ENCODE measurements at places on chromosomes 1 and 21.

DNA sequence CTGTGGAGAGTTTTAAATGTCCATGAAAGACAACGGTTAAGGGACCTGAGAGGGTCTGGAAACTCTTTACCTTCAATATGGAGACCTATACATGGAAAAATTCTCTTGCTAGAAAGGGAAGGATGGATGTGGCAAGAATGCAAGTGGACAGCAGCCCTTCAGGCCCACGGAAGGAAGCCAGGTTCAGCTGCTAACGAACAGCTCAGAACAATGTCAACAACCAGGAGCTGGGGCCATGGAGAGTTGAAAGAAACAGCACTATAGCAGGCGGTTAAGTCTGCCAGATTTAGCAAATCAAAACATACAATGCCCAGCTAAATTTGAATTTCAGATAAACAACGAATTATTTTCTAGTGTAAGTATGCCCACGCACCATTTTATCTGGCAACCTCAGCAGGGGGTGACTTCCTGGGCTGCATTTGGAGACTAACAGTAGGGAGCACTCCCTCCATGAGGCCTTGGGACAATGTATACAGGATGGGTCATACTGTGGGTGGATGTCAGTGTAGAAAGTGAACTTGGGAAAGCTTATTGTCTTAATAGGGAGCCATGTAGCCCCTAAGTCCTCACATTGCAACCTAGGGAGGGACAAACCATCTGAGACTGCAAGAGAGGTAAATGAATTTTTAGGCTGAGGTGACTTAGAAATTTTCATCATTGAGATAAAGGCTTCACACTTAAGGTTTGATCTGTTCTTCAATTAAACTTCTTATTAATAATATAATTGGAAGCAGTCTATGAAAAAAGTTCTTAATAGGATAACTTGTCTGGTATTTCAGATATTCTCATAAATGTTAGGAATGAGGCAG, 7.8 kb upstream of the H3-3A start:
- no peak for DNase-seq

DNA sequence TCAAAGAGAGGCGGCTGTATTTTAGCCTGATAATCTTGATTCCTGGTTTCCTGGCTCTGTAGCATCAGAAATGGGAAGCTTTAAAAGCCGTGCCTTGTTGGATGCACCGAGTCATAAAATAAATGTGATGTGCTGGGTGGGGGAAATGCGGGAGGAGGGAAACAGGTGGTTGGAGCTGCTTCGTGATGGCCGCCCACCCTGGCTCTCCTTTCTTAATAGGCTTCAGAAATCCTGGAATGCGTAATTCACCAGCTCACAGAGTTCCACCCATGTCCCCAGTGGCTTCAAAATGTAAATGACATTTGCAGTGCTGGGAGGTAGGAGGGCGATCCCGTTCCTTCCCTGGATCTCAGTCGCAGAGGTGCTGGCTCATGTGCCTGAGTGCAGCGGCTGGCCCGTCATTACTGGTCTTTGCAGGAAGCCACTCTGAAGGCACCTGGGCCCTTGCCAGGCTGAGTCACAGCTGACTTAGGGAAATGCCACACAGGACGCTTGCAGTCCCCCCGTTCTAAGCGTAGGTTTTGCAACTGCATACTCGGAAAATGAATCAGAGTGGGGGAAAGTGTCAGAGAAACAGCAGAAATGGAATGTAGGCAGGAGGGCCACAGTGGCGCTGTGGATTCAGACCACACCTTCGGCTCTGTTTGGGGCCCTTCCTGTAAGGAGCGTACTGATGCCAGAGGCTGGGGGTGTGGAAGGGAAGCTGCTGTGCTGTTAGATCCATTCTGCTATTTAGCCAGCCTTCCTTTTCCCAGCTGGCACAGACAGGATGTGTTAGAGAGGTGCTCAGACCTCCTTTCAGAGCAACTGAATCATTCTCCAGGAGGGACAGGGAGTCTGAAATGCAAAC, 37.6 kb downstream of the GALNT2 start:
- DNase-seq = no peak

- DNase-seq = no peak
Observed at GRCh38 chr21:31683029-31683428, 23.5 kb downstream of the SOD1 start.

DNA sequence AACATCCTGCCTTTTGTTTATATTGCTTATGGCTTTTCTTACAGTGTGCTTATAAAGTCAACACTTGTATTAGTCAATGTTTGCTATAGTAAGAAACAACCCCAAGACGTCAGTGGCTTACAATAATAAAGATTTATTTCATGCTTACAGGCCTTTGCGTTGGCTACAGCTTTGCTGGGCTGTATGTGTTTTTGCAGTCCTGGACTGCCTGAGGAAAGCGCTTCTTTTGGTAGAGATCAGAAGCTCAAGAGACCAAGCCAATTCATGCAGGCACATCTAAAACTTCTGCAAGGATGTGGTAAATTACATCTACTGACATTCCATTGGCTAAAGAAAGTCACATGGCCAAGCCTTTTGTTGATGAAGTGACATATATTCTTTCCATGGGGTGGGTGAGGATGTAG, 17.5 kb upstream of the PRKAA2 start:
- DNase-seq = no peak

DNA sequence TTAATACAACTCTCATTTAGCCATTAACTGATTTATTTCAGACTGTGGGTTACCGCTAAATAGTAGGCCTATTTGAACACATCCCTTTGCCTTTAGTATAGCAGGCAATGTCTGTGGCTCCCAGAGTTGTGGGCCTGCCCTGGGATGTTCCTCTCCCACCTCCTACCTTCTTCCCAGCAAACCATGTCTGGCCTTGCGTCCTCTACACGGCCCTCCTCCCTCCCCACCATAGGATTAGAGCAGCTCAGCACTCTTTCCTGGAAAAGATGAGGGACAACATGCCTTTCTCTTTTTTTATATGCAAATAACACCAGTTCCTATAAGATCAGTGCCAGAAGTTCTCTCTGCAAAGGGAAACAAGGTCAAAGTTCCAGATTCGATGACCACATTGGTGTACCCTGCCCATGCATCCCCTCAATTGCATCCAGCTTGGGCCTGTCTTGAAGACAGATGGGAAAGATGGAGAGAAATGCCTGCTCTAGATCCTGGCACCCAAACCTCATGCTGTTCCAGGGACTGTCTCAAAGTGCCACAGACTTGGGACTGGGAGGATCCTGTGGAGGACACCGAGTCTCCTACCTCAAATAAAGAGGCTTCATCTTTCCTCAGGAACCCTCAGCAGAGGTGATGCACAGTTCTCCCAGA, 57.2 kb downstream of the CD46 start:
- no peak for DNase-seq
